ENCODE measurements at places on chromosomes 6 and 20.

GRCh38 chr6:87950614-87951013 lies 97.0 kb upstream of the SPACA1 start:
- DNase-seq: no peak

DNA sequence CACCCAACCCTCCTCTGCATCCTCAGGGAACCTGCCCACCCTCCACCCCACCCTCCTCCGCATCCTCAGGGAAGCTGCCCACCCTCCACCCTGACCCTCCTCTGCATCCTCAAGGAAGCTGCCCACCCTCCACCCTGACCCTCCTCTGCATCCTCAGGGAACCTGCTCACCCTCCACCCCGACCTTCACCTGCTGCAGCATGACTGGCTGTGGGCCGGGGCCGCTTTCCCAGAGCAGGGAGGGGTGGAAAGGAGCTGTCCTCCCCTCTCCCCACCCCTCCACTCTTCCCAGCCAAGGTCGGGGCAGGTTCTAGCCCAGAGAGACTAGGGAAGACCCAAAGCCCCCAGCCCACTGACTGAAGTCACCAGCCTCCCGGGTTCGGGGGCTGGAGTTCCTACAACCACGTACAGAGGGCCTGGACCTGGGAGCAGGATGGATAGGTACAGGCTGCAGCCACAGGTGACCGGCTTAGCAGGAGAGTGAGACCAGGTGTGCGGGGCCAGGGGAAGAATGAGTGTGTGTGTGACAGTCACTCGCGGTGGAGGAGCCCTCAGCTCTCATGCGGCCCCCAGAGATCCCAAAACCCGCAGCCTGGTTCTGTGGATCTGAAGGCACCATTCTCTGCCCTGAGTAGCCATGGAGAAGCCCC lies 11.6 kb downstream of the EEF1A2 start:
- DNase-seq: no peak

GRCh38 chr6:30487926-30488325 lies 1.4 kb upstream of the HLA-E start:
- no peak for DNase-seq

GRCh38 chr6:12312736-12313135 lies 22.6 kb downstream of the EDN1 start:
- no peak for DNase-seq

DNA sequence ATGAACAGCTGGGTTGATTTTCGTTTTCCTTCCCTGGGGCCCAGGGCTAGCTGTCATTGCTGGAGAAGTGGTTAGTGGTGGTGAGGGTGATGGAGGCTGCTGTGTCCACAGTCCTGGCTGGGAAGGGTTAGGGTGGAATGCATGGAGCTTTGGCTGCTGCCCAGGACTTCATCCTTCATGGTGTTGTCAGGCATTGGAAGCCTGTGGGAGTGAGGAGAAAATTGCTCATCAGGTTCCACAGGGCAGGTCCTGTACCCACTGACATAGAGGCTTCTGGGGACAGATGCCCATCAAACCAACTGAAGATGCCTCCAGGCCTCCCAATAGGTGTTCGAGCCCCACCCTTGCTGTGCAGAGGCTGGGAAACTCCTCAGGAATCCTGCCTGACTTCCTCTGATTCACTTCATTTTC lies 262.4 kb upstream of the SUPT3H start:
- DNase-seq: no peak

DNA sequence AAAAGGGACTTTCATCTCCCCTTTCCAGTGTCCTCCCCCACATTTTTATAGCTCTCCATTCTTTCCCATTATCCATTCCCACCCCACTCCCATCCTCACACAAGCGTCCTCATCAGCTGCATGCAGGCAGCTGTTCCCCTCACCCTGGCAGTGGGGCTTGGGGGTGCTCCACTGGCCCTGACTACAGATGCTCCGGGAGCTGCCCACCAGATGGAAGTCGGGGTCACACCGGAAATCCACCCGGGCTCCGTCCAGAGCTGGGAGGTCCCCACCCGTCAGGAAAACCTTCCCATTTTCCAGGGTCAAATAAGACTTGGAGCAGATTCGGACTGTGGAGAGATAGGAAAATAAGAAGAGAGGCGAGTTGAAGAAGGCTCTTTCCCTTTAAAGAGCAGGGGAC lies 2.7 kb downstream of the GABBR1 start:
- no peak for DNase-seq

DNA sequence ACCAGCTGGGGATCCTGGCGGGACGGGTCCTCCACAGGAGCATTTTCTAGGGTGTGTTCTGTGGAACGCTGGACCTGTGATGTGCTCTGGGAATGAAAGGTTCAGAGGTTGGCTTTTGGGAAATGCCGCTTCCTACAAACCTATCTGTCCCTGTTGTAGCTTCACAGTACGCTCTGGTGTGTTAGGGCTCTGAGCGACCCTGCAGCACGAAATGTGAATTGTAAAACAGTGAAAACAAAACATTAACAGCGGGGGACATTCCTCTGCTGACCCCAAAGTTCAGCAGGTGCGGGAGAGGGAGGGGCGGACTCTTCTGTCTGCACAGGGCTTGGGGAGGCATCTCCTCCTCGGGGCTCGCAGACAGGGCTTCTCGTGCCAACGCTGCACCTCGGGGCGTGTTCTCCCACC lies 155.9 kb downstream of the NRN1 start:
- peak; percentile 67 for DNase-seq

GRCh38 chr6:38187811-38188590 lies 368.5 kb downstream of the ZFAND3 start:
- DNase-seq: no peak

- DNase-seq: no peak
Observed at GRCh38 chr6:11389977-11390376, 147.6 kb upstream of the TMEM170B start.

GRCh38 chr6:46736906-46737305 lies 1.7 kb upstream of the PLA2G7 start:
- no peak for DNase-seq

- no peak for DNase-seq
Observed at GRCh38 chr6:96812077-96812703, 25.1 kb downstream of the GPR63 start.

- no peak for DNase-seq
Observed at GRCh38 chr20:50758469-50758868, 27.1 kb downstream of the PARD6B start.

DNA sequence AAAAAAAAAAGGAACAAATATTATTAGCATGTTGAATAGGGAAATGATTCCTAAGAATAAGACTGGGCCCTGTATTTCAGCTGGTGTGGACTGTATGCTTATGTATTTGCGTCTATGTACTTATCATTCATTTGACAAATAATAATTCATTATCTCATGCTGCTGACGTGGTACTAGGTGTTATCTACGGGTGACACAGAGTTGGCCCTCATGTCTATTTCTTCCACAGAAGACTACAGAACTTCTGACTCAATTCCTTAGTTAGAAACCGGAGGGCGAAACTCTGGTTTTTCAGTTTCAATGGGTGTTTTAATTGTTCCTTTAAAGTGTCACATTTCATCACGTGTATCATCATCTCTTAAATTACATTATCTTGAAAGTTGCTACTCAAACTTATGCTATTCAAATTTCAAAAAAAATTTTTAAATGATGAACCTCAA lies 305.9 kb downstream of the CLIC5 start:
- DNase-seq: no peak

DNA sequence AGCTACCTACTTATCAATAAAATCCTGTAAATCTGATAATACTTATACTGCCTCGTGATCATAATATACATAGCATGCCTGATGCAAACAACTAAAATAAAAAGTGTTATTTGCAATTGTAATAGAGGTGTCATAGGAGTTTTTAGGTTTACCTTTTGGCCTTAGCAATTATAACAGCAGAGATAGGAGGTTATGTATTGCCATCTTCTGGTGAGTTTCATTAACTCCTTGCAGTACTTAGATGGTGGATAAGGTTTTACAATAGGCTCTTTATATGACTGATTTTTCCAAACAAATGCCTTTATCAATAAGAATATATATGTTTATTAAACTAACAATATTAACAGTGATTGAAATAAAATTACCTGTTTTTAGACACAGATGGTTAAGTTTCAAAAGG lies 27.8 kb upstream of the MYCT1 start:
- no peak for DNase-seq

- DNase-seq: no peak
Observed at GRCh38 chr6:148027201-148027600, 315.4 kb upstream of the SASH1 start.

DNA sequence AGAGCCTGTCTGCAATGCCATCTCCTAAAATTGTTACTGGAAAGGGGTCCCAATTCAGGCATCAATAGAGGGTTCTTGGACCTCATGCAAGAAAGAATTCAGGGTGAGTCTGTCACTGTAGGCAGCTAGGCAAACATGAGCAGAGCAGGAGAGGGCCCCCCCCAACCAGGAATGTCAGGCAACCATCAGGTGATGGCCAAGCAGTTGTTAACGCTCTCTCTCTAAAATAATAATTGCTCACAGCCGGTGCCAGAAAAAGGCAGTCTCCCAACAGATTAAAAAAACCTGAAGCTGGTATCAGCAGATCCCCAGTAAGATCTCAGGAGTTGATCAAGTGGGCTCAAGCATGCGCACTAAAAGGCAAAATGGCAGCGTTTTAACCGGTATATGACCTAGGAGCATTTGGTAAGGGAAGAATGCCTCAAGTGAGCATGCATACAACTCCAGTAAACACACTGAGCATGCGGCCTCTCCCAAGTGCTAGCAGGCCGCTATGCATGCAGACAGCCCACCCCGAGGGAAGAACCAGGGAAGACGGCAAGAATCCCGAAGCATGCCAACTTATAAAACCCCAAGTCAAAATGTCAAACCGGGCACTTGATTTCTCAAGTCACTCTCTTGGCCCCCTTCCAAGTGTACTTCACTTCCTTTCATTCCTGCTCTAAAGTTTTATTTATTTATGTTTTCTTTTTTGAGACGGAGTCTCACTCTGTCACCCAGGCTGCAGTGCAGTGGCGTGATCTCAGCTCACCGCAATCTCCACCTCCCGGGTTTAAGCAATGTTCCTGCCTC lies 44.0 kb upstream of the RNGTT start:
- DNase-seq: no peak

DNA sequence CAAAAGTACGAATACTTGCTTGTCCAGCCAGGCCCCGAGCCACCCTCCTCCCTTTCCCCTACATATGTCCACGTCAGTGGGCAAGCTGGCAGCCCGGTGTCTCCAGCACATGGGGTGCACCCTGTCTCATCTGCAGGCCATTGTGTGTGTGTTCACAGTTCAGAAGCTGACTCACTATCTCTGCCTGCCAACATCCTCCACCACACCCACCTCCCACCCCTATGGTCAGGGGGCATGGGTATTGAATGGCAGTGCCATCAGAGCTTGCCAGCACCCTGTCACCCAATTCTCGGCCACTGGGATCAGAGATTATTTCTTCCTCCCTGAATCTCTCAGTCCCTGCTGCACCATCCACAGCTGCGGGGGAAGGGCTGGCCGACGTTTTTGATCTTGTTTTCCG lies 195.7 kb downstream of the FARS2 start:
- DNase-seq: no peak

GRCh38 chr6:4967301-4968030 lies 36.4 kb downstream of the RPP40 start:
- DNase-seq: no peak

DNA sequence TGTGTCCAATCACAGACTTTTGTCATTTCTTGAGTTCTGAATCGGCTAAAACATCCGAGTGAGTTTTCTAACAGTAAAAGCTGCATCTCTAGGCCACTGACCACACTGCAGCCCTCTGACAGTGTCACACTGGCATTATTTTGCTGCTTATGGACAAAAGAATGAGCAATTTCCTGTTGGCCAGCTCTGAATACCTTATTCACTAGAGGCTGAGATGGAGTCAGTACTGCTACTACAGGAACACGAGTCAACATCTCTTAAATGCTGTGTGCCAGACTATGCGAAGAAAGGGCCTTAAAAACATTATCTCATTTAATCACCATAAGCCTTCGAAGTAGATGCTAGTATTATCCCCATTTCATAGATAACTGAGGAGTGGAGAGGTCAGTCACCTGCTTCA lies 42.5 kb upstream of the IPCEF1 start:
- DNase-seq: no peak

- DNase-seq: no peak
Observed at GRCh38 chr6:46184114-46184513, 13.3 kb upstream of the ENPP5 start.

GRCh38 chr6:50990750-50991446 lies 172.2 kb downstream of the TFAP2B start:
- DNase-seq: no peak

- no peak for DNase-seq
Observed at GRCh38 chr6:93799226-93799625, 379.9 kb upstream of the EPHA7 start.

GRCh38 chr6:72386324-72386723 lies 235.5 kb upstream of the KCNQ5 start:
- DNase-seq: no peak

DNA sequence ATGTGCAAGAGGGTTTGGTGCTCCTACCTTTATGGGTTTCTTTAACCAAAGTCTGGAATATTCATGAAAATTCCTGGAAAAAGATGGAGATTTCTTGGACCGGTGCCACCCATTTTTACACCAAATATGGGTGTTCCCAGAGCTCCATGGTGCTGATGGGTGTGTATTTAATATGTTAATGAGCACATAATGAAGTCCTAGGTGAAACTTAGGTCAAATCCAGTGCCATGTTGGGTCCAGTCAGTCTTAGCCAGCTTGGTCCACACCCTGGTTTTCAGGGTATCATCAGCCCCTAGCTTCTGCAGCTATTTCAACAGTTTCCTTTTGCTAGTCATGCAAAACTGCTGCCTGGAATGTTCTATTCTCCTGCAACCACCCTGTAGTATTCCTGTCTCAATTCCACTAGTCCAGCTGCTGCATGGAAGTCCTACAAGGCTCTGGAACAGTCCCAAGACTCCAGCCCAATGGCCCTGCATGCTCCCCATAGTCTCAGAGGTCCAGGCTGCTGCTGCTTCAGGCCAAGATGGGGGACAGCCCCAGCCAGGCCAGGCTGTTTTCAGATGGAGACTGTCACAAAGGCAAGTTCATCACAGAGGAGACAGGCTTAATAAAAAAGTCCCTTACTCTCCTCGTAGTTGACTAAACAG lies 31.8 kb downstream of the CST9L start:
- no peak for DNase-seq

DNA sequence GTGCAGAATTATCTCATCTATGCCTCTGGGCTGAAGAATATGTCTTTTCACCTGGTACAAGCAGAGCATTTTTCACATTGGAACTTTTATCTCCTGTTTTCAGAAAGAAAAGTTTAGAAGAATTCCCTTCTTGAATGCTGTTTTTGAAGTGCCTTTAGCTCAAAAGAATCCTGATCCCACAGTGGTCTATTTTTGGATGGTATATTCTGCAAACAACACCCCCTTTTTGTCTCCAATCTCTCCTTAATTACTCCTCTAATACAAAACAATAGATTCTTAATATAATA lies 57.7 kb upstream of the HFE start:
- no peak for DNase-seq

DNA sequence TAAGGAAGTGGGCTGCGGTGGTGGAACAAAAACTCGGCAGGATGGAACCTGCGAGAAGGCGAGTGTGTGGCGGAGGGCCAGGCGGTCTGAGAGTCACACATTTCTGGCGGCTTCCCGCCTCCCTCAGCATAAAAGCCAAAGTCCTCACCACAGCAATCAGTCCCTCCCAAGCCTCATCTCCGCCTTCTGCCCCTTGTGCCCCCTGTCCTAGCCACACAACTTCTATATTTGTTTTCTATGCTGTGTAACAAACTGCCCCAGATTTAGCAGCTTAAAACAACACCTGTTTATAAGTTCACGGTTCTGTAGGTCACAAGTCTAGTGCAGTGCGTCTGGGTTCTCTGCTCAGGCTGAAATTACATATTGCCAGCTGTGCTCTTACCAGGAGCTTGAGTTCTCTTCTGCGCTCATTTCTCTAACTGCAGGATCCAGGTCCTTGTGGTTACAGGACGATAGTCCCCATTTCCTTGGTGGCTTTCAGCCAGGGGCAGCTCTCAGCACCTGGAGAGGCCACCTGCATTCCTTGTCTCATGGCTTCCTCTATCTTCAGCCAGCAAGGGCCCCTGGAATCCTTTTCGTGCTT lies 11.7 kb upstream of the SPO11 start:
- no peak for DNase-seq

Data from right kidney (tissue), 9 donors.